ENCODE measurements at places on chromosomes 11 and 22. TPM values are rescaled to one million over a fixed set of nuclear protein-coding genes. Genes with fewer than 3 reads are reported as not detected.

DNA sequence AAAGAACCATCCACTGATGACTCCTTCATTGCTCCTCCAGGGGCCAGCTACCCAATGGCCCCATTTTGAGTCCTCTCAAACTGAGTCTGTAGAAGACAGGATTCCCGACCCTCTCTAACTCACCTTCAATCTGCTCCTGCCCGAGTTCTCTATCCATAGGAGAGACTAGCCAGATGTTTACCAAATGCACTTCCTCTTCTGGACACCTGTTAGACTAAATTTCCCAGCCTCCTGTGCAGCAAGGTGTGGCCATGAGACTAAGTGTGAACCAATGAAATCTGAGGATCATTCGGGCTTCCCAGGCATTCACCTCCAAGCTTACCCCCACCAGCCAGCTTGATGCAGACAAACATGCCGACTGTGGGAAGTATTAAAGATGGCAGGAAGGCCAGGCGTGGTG, 7.6 kb downstream of the PISD start:
- DNase-seq = no peak

GRCh38 chr11:12485328-12485727, 108.0 kb downstream of the PARVA start:
- no peak for DNase-seq

DNA sequence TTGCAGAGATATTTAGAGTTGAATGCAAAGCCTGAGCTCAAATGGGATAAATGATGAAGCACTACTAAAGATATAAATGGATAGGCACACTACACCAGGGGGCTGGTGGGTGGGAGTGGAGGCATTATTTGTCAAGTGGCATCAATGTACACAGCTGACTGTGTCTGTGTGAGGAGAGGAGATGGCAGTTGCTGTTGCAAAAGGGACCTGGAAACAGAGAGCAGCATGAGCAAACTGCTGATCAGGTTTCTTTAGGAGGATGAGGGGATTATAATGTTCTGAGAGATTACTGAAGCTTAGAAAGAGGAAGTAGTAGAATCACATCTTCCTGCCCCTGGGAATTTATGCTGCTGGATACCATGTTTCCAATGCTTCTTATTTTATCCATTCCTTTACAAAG, 39.4 kb upstream of the LIN7C start:
- no peak for DNase-seq

RFPL2 gene
- total RNA-seq = not detected

GRCh38 chr11:47212938-47213337, 1.8 kb upstream of the DDB2 start:
- no peak for DNase-seq

DNA sequence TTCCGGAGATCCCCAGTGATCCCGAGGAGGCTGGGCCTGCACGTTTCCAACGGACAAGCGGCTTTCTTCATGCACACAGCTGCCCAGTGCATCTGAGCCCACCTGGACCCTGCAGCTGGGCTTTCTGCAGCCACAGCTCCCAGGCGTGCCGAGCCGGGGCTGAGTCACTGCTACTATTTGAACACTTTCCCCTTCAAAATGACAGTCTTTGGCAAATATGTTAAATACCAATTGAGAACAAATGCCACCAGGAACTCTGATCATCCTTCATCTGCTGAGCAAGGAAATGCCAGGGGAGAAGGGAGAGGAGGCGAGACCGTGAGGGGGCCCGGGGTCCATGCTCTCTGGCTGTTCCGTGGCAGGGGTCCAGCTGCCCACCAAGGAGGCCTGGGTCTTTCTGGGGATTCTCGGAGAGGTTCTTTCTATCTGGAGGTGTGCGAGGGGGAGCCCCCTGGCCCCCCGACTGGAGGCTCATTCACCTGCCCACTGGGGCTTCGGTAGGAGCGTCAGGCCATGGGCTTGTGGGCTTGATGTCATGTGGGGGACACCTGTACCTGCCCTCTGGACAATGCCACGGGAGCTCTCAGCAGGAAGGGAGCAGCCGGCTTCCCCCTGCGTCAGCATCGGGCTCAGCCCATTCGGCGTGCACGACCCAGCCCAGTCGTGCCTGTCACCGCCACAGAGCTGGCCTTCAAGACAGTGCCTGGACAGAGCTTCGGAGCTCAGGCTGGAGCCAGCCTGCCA, 159.6 kb downstream of the CTTN start:
- DNase-seq = peak; percentile 16

DNA sequence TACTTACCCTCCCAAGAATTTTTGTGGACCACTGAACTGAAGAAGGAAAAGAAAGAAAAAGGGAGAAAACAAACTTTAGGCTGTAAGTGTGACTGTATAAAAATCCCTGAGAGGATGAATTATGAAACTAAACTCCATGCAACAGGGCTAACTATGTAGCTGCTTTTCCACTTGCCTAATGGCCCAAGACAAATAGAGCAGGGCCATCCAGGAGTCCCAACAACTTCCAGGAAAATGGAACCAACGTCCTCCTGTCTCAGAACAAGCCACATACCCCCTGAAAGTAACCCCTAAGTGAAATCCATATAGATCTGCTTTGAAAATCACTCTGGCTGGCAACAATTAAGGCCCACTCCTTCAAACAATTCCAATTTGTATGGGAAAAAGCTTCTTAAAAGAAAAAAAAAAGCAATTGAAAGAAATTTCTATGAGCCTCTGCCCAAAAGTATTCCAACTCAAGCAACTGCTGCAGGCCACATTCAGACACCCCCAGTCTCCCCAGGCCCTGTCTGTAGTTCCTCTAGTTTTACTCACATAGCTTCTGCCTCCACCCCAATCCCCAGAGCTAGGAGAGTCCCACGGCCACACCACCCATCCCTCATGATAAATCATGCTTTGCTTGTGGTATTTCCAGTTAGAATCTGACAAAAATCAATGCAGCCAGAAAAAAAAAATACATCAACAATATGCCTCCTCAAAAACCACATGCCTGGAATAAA, 12.7 kb downstream of the RBFOX2 start:
- peak; percentile 43 for DNase-seq

- DNase-seq = peak; percentile 100
Measured at GRCh38 chr11:93741094-93741881, at the start of the genes C11orf54 and TAF1D. C11orf54 (plus strand) TSS chr11:93741672; CDS start chr11:93747394, 5,722 bp downstream. TAF1D (minus strand) TSS chr11:93741495; CDS start chr11:93739304, 2,191 bp downstream.

DNA sequence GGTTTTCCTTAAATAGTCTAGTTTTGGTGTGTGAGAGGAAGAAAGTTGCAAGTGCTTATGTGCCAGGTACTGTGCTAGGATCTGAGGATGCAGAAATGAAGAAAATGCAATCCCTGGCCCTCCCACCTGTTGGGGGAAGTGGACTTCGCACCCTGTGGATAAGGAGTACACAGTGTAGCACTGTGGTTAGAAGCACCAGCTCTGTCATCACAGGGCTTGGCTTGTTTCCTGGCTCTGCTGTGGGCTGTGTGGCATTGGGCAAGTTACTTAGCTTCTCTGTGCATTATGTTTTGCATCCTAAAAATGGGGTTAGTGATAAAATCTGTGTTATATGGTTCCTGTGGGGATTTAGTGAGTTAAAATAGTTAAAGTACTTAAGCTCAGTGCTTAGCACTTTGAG, 68.2 kb downstream of the ENDOD1 start:
- peak; percentile 9 for DNase-seq

DNA sequence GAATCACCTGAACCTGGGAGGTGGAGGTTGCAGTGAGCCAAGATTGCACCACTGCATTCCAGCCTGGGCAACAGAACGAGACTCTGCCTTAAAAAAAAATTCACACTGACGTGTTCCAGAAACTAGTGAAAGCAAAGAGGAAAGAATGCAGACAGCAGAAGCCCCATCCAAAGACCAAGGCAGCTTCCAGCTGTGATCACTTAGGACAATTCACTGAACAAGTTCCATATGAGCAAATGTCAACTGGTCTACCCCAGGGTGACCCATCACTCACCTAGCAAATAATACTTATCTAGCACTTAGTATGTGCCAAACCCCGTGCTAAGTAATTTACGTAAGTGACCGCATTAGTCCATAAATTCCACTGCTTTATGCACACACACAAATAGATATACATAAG, 138.9 kb downstream of the LARGE1 start:
- DNase-seq = peak; percentile 76

DNA sequence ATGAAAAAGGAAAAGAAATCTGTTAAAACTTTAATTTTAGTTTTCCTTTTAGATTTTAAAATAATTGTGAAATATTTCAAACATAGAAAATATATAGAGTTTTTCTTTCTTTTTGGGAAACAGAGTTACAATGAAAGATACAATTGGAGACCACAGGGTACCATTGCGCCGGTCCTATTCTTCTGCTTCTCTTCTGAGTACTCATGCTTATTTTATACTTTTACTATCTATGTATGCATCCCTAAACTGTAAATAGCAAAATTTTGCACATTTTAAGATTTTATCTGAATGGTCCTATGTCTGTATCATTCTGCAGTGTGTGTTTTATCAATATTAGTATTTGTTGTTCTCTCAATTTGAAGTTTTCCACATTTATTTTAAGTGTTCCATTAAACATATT, 65.0 kb downstream of the EHF start:
- DNase-seq = no peak

OR52N5 gene
- total RNA-seq = not detected

GRCh38 chr11:117300773-117301172, 9.6 kb downstream of the BACE1-AS start:
- DNase-seq = peak; percentile 58

PVALB gene
- total RNA-seq = not detected

TMEM9B gene
- 76.6 TPM for total RNA-seq

- DNase-seq = no peak
Measured at GRCh38 chr22:17583151-17583550, 19.9 kb downstream of the SLC25A18 start.

DNA sequence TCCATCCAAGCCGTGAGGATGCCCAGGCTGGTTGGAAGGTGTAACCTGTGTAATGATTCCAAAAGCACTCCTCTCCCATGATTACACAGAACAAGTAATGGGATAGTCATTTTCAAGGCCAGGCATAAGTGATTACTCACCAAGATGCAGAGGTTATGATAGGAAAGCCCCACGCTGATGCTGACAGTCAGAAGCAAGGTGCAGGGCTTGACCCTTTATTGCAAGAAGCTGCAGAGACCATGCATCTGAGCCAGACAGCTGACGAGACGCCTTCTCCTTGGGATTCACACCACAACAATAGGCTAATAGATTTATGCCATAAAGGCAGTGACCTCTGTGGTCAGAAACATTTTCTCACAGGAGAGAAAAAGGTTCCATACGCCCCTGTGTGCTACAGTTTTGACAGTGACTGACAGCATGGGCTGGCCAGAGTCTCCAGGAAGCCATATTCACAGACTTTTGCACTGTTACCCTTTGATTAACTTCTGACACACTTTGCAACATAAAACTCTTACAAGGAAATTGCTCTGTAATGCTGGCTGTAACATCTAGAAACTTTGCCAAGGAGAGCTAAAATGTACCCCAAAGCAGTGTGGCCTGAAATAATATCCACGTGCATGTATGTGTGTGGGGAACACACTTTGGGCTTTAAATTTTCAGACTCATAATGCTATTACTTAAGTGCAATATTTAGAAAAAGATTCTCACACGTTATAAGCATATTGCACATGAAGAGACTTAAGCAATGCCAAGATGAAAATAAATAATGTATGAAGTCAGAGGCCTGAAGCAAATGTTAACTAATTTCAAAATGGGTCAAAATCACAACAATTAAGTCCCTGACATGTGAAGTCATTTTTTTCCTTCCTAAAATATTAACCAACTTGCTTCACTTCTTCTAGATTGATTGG, 1079.0 kb upstream of the TENM4 start:
- no peak for DNase-seq

- peak; percentile 36 for DNase-seq
Measured at GRCh38 chr11:32033491-32033890, 57.4 kb upstream of the RCN1 start.

DLG2 gene
- total RNA-seq = 1.7 TPM

DNA sequence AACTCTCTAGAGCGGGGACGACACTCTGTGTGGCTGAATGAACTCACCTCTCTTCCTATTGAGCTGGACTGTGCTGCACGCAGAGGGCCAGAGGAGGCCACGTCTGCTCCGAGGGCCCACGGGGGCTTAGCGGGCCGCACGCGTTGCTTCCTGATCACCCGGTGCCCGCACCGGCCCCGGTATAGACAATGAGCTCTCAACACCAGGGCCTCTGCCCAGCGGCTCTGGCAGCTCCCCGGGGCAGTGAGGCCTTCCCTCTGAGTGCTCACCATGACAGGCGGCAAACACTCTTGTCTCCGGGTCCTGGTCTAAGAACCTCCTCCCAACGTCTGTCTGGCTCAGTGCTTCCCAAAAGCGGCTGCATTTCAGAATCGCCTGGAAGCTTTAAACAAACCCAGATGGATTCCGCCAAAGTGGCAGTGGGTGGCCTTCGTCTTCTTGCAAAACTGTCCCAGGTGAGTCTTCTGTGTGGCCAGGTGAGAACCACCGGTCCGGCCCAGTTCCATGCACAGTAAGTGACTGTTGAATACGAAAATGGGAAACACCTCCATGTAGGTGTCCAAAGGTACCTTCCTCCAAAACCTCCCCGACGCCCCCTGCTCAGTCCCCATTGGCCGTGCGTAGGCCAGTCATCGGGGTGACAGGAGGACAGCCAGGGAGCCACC, 47.8 kb upstream of the CCND1 start:
- DNase-seq = no peak

CDCA5 gene
- total RNA-seq = 17.5 TPM

GRCh38 chr11:106496677-106497076, 419.2 kb downstream of the AASDHPPT start:
- DNase-seq = no peak

DNA sequence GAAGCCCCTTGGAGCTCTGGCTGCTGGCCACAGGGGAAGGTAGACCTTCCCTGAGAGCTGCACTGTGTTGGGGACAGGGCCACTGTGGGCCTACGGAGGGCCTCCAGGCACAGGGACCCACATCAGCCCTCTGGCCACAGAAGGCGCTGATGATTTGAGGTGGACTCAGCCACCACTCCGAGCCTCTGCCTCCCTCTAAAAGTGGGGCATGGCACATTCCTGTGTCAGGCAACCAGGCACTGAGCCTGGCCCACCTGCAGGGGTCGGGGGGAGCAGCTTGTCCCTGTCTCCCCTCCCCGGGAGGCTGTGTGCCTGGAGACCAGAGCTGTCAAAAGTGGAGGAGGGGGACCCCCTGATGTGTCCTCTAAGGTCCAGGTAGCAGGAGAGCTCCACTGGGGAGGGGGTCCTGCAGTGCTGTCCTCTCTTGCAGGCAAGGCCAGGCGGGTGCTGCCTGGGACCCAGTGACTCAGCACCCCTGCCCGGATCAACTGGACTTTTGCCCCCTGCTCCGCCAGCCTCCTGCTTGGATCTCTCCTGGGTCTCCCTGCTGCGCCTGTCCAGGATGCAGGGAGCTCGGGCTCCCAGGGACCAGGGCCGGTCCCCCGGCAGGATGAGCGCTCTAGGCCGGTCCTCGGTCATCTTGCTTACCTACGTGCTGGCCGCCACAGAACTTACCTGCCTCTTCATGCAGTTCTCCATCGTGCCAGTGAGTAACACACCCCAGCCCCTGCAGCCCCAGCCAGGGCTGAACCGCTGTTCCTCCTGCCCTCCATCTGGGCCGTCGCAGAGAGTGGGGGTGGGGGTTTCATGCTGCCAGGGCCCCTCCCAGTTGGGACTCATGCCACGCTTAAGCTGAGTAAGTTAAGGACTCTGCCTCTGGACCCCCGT, 17.5 kb upstream of the CDKN1C start:
- DNase-seq = no peak

- DNase-seq = peak; percentile 28
Measured at GRCh38 chr11:18540207-18541009, 13.7 kb upstream of the TSG101 start.
